Fibroblast of skin of right biceps (primary cell): ENCODE measurements at places on chromosomes 5 and 9.

- DNase-seq, result peak; percentile 37
These were observed 91.1 kb upstream of the TBCA start for GRCh38 chr5:77867194-77867691.

- DNase-seq, result no peak
These were observed 4.1 kb downstream of the SHB start for GRCh38 chr9:38064842-38065368.

- peak; percentile 90 for DNase-seq
These were observed 232.5 kb downstream of the ARHGAP26 start for GRCh38 chr5:143002459-143003327.

GRCh38 chr5:137758715-137759306 lies 4.6 kb upstream of the HNRNPA0 start:
- no peak for DNase-seq

DNA sequence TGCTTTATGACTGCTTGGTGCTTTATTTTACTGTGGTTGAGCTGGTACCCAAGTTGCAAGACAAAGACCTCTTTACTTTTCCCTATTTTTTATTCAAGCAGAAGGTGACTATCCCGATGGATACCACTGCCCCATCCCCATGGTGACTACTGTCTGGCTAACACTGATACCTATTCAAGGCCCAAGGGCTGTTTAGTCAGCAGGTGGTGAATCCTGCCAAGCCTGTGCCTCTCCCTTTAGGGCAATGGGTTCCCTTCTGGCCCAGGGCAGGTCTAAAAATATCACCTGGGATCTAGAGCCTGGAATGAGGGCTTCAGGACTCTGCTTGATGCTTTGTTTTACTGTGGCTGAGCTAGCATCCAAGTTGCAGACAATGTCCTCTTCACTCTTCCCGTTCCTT lies 510.0 kb upstream of the GRAMD2B start:
- DNase-seq, result no peak

- no peak for DNase-seq
These were observed 46.0 kb downstream of the ENTREP1 start for GRCh38 chr9:69371001-69371400.

- no peak for DNase-seq
These were observed 33.1 kb upstream of the LARP1 start for GRCh38 chr5:154722097-154722496.

DNA sequence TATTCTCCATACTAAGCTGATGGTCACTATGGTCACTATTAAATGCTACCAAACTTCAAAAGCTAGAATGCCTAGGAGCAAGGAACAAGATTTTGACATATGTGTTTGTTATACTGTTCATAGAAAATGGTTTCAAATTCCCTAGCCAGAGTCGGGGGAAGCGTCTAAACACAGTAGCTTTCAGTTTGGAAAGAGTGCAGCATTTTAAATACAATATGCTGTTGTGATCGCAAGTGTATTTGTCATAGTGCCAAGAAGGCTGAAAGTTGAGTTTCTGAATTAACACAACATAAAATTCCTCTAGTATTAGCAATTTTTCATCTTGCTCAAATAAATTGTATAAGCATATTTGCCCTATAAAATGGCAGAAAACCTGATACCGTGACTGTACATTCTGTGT lies 280.4 kb downstream of the ZNF608 start:
- DNase-seq, result no peak

GRCh38 chr5:134153657-134154056 lies 23.1 kb downstream of the SKP1 start:
- no peak for DNase-seq

DNA sequence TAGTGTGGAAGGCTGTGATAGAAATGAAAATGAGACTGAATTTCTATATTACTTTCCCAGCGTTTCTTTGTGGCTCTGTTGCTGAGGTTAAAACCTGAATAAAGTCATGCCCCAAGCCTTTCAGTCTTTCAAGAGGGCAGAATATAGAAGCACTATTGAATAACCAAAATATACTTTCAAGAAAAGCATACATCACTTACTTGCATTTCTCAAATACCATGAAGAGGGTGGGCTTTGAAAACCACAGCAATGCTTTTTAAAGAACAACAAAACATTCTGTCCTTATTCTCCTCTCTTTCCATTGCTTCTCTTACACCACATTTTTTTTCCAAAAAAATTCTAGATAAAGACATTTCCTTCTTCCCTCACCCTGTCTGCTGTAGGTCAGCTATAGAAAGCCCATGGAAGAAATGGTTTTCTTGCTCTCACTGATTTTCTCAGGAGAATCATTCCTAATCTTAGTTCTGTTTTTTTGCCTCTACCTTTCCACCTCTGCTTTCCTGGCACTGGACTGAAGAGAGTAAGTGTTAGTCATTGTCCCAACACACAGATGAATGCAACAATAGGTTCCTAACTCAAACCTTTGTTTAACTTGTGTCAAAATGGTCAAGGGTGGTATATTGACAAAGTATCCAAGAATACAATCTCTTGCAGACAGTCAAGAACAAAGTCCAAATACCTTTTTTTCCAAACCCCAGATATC lies 51.6 kb downstream of the NUDT12 start:
- DNase-seq, result peak; percentile 52

DNA sequence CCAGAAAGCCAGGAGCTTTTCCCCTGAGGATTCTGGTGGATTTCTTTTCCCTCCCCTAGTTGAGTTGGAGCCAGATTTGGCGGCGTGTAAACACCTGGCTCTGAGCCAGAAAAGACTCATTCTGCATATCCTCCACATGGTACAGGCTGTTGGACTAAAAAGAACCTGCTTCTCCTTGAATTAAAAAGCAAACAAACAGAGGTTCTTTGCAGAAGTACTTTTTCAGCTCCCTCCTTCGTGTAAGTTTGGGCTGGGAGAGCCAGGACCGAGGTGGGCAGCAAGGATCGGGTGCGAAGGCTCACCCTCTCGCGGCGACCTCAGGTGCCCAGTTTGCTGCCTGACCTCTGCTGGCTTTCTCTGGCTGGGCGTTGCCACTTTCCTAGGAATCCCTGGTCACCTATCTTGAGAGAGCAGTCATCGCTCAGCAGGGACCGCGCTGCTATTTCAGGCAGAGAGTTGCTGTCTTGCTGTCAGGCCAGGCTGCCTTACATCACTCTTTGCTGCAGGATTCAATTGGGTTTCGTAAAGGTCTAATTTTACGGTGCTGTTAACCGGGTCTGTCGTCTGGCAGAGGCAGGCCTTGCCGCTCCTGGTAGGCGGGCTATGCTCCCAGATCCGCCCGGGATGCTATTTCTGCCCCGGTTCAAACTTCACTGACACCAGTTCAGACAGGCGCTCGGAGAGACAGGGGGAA lies 3.2 kb downstream of the PAPPA start:
- peak; percentile 88 for DNase-seq

DNA sequence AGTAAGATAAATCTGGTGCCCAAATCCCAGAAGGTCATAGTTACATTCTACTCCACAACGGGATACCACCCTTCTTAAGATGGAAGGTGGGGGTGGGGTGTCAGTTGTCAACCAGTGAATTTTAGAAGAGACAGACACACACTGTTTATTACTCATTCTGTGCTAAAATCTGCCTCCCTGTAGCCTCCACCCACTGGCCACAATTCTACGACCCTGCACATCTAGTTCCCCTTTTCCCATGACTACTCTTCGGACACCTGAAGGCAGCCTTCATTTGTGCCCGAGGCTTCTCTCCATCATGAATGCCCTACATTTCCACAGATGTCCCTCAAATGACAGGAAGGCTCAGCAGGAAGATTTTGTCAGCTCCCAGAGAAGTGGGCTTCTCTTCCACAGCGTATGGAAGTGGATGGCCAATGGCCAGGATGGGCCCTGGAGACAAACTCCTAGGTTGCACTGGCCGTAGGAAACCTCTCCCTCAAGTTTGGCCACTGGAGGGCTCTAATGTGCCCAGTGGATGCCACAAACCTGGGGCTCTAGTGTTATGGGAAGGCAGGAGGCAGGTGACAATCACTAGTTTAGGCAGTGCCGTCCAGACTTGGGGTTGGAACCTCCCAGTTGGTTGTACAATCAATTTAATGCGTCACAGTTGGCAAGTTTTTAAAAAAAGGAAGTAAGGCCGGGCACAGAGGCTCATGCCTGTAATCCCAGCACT lies 46.6 kb downstream of the PTPN3 start:
- DNase-seq, result no peak

DNA sequence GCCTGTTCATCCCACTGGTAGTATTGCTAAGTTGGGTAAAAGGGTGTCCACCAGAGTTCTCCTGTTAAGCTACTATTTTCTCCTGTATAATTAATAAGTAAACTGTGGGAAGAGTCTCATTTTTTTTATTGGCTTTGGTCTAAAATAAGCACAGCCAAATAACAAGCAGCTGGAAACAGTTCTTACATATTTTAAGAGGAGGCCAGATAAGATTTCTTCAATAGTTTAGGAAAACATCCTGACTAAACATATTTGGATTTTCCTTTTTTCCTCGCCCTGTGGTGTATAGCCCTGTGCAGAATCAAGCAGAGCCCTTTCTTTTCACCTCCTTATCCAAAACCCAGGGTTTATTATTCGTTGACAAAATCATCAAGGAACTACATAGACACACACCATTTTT lies 122.2 kb upstream of the ZNF608 start:
- no peak for DNase-seq

GRCh38 chr9:136496801-136497620 lies 14.2 kb upstream of the SEC16A start:
- no peak for DNase-seq

GRCh38 chr9:135359764-135360163 lies 119.8 kb upstream of the PPP1R26 start:
- no peak for DNase-seq

DNA sequence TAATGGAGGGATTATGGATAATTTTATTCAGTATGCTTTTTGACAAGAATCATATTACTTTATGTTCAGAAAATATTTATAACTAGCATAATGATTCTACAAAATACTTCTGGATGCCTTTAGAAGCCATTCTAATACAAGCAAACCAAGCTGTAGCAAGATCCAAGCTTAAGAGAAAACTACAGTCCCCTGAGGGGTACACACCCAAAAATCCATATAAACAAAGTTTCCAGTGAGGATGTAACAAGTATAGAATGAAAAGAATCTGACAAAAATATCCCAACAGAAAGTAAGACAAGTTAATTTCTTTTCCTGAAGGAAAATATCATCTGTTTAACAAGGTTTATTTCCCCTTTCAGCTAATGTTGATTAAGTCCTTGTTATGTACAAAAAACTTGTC lies 53.9 kb downstream of the MLLT3 start:
- DNase-seq, result no peak

DNA sequence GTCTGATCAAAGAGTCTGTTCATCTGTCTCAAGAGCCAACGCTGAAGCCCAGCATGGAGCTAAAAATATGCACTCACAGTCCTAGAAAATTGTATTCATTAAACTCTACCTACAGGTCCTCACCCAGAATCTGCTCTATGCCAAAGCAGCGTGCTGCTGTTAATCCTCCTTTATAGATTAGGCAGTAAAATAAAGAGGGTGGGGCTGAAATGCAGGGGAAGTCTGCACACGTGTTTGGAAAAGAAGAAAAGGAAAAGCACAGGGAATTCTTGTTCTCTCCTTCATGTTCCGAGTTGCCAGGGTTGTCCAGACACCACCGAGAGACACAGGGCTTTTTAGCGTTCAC lies 121.4 kb upstream of the TMEM161B start:
- no peak for DNase-seq

DNA sequence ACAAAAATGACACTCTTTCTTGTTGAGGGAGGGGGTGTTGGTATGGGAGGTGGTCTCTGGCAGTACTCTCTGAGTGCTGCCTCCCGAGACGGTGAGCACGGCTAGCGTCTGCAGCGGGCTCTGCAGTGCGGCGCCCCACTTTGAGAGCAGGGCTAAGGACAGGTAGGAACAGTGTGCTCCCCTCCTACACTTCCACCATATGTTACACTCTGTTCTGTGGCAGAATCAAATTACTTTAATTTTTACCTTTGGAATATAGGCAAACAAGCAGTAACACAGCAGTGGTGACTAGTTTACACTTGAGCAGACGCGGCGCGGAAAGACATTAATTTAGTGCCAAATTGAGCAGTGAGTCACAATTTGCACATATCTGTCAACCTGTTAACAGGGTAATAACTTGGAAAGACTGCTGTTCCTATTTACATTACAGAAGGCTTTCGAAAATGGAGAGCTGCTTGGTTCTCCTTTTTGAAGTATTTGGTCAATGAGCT lies 136.3 kb downstream of the MED27 start:
- DNase-seq, result peak; percentile 14

DNA sequence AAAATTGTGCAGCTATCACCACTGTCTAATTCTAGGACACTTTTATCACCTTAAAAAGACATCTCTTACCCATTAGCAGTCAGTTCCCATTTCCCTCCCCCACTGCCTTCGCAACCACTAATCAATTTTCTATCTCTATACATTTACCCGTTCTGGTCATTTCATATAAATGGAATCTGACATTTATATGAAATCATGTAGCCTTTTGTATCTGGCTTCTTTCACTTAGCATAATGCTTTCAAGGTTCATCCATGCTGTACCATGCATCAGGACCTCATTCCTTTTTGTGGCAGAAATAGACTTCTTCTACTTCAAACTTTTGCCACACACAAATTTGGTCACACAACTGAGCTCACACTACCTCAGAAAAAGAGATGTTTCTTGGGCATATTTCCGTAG lies 32.2 kb downstream of the FRMPD1 start:
- DNase-seq, result no peak

DNA sequence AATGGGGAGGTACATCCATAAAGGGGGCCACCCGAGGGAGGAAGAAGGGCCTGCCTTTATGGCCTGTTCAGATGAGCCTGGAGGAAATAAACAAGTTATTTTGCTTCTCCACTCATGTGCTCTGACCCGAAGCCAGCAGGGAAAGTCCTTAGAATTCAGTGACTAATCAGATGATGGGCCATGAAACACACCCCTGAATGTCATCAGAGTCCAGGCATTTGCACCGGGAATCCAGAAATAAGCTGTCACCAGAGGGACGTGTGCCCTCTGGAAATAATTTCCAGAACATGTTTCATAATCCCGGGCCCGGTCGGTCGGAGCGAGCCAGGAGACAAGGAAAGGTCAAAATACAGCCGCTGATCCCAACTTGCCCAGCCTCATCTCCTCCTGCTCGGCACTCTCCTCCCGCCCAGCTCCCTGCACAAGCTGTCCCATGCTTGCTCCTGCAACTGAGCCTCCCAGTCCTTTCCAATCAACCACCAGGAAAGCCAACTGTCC lies 73.6 kb upstream of the ZNF622 start:
- peak; percentile 87 for DNase-seq
